ENCODE measurements at places on chromosomes 6 and 20.

DNA sequence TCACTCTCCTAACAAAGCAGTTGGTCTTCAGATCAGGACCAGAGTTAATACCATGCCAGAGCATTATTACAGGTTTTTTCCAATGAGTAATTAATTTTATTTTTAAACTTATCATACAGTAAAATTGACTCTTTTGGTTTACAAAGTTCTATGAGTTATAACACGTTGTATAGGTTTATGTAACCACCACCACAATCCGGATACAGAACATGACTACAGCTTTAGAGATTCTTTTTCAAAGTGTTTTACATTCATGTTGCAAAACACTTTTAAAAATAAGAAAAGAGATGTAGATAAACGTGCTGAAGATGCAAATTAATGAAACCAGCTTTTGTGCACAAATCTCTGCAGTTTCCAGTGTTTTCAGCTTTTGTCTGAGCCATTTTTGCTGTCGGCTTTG lies 1.5 kb upstream of the TPBG start:
- DNase-seq: no peak

DNA sequence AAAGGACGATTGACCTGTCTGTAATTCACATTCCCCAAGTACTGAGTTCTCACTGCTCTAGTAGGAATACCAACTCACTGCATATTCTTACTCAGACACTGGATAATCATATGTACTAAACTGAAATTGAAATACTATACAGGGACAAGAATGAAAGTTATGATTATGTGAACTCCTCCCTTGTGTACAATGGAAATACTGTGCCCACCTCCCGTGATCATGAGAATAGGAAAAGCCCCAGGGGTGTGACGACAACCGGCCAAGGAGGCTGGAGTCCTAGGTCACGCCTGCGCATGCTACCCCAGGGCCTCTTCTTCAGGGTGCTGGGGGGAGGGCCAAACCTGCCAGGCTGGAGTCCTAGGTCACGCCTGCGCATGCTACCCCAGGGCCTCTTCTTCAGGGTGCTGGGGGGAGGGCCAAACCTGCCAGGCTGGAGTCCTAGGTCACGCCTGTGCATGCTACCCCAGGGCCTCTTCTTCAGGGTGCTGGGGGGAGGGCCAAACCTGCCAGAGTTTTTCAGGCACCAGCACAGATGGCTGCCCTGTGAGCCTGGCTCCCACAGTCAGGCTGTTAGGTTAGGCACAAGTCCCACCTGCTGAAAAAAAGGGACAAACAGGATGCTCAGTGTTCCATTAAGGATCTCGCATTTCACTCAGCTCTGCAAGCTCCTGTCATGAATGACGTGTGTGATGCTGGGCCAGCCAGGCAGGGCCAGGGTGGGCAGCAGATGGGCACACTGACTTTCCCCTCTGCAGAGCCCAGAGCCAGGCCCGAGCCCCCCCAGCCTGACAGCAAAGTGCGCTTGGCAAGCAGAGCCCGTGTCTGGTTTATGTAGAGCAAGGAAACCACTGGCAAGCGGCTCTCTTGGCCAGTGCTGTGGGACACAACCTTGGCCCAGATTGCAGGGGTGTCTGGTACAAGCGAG lies 107.7 kb downstream of the FOXF2 start:
- no peak for DNase-seq

DNA sequence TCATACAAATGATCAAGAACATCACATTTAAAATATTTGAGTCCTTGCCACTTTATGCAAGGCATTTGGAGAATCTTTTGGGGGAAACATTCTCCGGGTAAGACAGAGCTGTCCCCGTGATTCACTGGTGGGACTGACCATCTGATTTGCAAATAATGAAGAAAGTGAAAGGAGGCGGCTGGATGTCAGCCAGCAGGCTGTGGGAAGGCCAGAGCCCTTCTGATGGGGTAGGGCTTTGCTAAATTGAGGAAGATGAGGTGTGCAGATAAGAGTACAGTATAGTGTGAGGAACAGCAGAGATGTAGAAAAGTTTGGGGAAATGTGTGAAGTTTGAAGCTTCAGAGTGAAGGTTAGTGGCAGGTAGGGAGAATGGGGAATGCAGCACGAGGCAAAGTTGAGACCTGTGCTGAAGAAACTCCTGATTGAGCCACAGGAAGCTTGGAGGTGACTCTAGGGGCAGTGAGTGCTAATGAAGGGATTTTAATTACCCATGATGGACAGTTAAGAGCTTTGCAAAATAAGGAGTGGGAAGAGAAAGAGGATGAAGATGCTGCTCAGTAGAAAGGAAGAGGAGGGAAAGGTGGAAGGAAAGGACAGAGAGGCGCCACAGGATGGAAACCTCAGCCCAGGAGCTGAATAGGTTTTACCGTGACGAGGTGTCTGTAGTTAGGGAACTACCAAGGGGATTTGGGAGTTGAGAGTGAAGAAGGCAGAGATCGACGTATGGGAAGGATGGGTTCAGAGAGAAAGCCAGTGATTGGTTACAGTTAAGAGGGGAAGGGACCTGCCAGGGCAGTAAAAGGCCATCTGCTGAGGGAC lies 68.7 kb downstream of the SNX9 start:
- peak; percentile 57 for DNase-seq

DNA sequence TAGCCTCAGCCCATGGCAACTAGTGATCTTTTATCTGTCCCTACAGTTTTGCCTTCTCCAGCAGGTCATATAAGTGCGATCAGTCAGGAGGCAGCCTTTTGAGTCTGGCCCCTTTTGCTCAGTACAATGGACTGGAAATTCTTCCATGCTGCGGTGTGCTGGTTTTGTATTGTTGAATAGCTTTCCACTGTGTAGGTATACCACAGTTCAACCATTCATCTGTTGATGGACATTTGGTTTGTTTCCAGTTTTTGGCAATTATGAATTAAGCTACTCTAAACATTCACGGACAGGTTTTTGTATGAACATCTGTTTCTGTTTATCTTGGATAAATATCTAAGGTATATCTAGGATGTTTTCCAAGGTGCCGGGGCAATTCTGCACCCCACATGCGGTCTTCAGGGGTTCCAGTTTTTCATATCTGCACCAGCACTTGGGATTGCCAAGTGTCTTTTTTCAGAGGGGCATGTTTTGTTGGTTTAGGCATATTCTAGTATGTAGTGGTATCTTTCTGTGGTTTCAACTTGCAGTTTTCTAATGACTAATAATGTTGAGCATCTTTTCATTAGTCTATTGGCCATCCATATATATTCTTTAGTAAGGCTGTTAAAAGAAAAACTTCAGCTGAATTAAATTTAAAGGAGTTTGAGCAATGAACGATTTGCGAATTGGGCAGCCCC lies 141.0 kb downstream of the TFAP2C start:
- DNase-seq: no peak

GRCh38 chr6:33208091-33208967 lies at the start of gene RING1:
Gene RING1, plus strand, starts transcription at chr6:33208500. Its CDS starts 323 bp downstream, at chr6:33208823.
- peak; percentile 76 for DNase-seq

GRCh38 chr6:12356431-12356830 lies 66.3 kb downstream of the EDN1 start:
- DNase-seq: no peak

DNA sequence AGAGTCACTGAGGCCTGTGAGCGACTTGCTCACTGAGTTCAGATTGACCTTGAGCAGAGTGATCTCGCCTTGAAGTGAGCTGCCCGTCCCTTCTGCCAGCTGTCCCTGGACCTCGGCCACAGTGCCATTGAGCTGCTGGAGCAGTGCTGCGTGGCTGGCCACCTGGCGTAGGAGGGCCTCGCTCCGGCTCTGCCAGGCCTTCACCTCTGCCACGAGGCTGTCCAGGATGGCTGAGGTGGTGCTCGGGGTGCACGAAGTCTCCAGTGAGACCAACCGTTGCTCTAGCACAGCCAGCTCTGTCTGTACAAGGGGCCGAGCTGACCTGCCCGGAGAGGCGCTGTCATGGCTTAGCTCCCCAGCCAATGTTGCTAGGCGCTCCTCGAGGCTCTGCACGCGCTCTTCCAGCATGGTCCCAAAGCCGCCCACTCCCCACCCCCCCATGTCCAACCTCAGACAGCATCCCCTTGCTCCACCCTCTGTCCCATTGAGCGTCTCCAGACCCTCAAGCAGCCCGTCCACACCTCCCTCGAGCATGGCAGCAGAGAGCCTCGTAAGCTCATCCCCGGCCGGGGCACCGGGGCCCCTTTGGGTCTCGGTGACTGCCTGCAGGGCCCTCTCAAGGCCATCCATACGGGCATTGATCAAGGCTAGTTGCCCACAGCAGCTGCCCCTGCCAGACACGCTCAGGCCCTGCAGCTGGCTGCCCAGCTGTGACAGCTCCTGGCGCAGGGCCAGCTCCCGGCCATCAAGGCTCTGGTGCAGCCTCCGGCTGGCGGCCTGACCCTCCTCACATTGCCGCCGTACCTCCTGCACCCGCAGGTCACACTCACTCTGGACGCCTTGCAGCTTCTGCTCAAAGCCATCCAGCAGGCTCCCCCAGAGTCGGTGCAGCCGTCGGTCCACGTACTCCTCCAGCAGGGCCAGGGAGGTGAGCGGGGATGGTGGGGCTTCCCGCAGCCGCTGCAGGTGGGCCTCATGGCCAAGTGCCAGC lies 4.6 kb downstream of the EMILIN3 start:
- no peak for DNase-seq

- DNase-seq: no peak
Observed at GRCh38 chr6:16649241-16649640, 112.0 kb downstream of the ATXN1 start.

DNA sequence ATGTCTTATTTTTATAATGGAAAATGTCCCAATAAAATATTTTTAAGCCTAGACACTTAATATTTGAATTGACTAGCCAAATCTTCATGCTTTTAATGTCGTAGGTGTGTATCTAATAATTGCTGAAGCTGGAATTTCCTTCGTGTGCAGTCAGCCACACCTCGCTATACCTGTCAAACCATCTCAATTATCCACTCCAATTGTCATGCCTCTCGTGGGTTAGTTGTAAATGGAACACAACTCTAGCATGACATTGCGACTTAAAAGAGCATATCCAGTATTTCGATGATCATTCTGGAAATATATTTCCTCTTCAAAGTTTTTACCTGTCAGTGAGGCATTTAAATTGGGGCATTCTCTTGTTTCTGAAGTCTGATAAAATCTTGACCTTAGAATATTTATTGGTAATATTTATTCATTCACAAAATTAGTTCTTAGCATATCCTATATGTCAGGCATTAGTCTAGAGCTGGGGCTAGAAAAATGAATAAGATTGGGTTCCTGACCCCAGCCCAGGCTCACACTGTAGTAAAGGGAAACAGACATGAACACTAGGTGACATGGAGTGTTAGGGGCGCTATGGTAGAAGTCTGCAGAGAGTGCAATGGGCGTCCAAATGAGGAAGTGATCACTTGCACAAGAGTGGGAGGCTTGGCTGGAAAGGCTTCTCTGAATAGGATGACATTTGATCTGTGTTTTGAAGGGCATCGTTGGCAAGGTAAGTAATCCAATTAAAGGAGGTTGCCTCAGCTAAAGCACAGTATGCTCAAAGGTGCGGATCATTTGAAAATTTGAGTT lies 11.0 kb upstream of the CFAP206 start:
- peak; percentile 92 for DNase-seq

DNA sequence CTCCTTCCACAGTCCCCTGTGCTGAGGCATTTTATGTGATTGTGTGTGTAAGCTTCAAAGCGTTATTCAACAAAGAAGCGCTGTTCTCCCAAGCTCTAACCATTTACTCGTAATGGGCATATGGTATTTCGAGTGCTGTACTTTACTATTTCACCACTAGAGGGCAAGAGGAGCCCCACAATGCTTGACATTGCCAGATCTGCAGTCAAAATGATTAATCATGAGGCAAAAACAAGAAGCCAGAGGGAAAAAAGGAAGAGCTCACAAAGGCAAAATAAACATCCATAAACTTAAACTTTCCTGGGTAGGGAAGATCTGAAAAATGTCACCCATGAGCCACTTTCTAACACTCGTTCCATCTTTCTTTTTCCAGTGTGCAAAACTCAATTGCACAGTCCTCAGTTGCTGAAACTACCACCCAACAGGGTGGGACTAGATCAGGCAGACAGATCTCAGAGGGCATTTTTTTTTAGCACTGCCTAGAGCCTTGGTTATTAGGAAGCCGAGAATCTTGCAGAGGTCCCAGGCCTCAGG lies 215.0 kb upstream of the PLCB4 start:
- peak; percentile 47 for DNase-seq

GRCh38 chr6:109088995-109089394 lies 5.7 kb downstream of the SESN1 start:
- no peak for DNase-seq

DNA sequence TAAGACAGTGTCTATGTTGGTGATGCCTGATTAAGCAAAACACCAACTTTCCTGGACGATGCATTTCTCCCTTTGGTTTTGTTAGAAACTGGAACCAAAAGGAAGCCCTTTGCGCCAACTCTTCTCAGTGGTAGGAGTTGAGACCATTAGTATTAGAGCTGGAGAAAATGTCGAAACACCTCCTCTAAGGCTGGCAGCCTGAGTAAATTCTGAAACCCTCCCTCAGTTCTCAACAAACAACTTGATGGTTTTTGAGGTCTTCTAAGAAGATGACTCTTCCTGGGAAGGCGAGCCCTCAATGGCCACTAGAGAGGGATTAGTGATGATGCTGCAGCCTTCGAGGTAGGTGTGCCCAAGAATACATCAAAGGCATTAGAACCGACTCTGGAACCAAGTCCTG lies 78.4 kb upstream of the CCN6 start:
- DNase-seq: no peak

- peak; percentile 59 for DNase-seq
Observed at GRCh38 chr20:22684072-22684762, 99.8 kb upstream of the FOXA2 start.

DNA sequence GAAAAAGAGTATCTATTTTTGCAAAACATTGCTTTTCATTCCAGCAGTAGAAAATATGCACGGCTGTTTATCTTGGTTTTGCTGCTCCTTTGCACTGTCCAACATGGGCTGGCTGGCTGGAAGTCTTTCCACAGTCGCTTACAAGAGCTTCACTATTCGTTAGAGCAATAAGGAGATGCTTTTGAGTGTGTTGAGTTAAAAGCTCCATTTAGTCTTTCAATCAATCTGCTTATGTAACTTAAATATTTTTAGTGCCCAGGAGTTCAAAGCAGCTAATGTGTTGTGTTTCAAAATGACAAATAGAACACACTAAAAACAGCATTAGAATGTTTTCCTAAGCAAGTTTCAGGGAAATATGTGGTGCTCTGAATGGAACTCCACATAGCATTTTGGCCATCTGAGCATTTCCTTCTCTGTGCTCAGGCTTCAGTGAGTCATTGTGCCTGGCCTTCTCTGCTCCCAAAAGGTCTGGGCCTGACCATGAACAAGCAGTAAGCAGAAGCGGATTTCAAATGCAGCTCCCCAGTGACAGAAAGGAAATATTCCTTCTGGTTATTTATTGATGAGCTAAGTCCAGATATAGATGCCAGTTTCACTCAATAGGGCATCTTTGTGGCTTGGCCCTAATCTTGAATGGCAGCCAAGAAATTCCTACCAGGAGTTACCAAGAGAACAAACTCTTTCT lies 580.3 kb downstream of the TENT5A start:
- no peak for DNase-seq

- DNase-seq: no peak
Observed at GRCh38 chr6:148658681-148659430, 88.0 kb upstream of the UST start.

GRCh38 chr6:121607721-121608120 lies 172.3 kb downstream of the GJA1 start:
- no peak for DNase-seq

Measured in AML-193 (cell line).